Activated naive CD4-positive, alpha-beta T cell treated with anti-CD3 and anti-CD28 coated beads, Interleukin-2, amount 10 ng/mL, durations not matched to agents 5 hours and 36 hours (primary cell): ENCODE measurements at places on chromosomes 1 and 21. TPM values are rescaled to one million over a fixed set of nuclear protein-coding genes. Genes with fewer than 3 reads are reported as not detected.

Gene PTAFR
- 0.22 TPM for total RNA-seq

Gene TNNT2
- not detected for total RNA-seq

Gene CYP4X1
- total RNA-seq: not detected

Gene CITED4
- 13.5 TPM for total RNA-seq

Gene UBQLN4
- total RNA-seq: 26.2 TPM
